ENCODE measurements at places on chromosomes 2 and 18. TPM values are rescaled to one million over a fixed set of nuclear protein-coding genes. Genes with fewer than 3 reads are reported as not detected.

The NABP1 gene
- polyA plus RNA-seq: 35.5 TPM

The SYT4 gene
- polyA plus RNA-seq: not detected

The KIAA2012 gene
- polyA plus RNA-seq: 0.35 TPM

The PKDCC gene
- polyA plus RNA-seq: 2.0 TPM

The LRRC30 gene
- polyA plus RNA-seq: not detected

The MFSD6 gene
- polyA plus RNA-seq: 0.83 TPM

The TFCP2L1 gene
- 0.06 TPM for polyA plus RNA-seq

The GLI2 gene
- polyA plus RNA-seq: 0.16 TPM

All from liver (tissue), 10 donors.